NCI-H1436 treated with DMSO at 0.1 percent for 48 hours (cell line): ENCODE measurements at places on chromosomes 12 and 14.

DNA sequence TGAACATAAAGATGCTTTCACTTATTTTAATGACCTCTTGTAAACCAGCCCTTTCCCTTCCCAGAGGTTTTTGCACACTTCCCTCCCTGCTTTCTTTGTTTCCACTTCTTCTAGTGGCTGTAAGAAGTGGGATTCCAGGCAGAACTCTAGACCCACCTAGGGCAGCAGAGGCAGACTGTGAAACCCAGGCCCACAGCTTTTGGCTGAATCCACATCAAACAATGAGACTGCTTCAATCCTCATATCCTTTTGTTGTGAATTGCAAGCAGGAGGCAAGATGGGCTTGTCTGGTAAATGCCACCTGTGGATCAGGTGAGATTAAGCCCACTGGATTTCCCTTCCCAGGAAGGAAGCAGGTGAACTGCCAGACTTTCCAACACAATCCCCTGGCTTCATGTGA lies 12.8 kb downstream of the CCDC177 start:
- no peak for DNase-seq

DNA sequence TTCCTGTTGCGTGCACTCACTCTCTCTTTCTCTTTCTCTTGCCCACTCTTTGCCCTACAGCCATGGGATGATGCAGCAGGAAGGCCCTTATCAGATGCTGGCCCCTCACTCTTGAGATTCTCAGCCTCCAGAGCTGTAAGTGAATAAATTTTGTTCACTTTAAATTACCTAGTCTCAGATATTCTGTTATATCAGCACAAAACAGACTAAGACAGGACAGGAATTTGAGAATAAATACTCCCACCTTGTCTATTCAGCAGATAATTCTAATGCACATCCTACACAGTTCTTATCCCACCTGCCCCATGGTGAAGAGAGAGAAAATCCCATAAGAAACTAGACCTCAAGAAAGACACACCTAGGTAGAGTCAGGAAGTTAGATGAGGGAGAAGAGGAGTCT lies 25.8 kb upstream of the G2E3 start:
- DNase-seq: no peak

DNA sequence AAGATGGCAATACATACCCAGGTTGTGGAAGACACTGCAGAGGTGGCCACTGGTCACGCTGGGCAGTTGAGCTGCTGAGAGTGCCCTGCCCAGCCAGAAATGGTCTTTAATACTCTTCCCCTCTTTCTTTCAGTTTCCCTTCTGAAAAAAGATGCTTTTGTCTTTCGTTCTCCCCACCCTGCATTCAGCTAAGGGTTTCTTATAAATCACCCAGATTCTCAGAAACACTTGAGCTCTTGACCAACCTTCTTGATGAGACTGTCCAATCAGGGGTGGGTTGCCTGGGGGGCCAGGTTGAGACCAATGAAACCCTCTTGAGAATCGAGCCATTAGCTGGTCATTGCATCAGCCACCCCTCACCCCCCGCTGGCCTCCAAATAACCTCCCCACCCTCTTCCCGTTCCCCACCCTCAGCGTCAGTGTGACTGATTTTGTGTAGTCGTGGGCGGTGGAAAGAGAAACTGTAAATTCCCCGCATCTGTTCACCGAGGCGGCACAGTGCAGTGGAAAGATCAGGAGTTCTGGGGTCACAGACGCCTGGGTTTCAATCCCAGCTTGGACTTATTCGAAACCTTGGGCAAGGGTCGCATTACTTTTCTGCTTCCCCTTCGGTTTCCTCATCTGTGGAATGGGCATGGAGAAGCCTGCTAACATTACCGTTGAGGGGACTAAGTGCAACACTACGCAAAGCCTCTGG lies 52.3 kb downstream of the SLC25A47 start:
- DNase-seq: no peak

DNA sequence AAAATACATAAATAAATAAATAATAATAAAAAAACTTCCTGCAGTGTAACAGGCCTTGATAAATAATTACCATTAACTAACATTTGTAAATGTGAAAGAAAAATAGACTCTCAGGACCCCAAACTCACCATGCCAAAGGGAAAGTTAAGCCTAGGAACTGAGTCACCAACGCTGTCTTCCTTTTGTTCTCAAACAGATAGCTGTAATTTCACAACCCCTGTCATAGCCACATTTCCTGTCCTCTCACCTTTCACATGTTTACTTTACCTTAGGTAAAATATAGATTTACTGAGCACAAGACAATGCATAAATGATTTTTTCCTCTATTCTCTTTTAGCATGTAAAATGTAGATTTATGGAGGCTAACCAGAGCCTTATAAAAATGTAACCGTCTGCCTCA lies 35.9 kb upstream of the CHST11 start:
- DNase-seq: no peak

DNA sequence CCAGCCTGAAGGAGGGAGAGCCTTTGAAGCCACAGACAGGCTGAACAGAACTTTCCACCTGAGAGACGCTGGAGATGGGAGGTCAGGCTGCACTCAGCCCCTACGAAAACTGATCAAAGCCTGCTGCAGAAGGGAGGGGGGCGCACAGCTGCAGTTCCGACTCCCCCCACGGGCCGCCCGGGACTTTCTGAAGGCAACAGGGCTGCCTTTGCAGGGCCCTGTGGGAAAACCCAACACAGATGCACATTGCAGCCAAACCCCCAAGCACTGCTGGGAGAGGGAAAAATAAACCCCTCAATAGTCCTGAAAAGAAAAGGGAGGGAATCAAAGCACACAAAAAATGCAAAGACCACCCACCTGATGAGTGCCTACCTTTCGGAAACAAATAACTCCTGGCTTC lies 290.6 kb downstream of the ZFP36L1 start:
- no peak for DNase-seq

- no peak for DNase-seq
These were observed at the start of gene FERMT2 for GRCh38 chr14:52950898-52951680. Gene FERMT2, minus strand, starts transcription at chr14:52951050. Its CDS starts 482 bp downstream, at chr14:52950568.
